Fibroblast of skin of left biceps (primary cell): ENCODE measurements at places on chromosomes 16 and 17.

GRCh38 chr17:6147042-6147441, 76.9 kb downstream of the WSCD1 start:
- DNase-seq, result no peak

DNA sequence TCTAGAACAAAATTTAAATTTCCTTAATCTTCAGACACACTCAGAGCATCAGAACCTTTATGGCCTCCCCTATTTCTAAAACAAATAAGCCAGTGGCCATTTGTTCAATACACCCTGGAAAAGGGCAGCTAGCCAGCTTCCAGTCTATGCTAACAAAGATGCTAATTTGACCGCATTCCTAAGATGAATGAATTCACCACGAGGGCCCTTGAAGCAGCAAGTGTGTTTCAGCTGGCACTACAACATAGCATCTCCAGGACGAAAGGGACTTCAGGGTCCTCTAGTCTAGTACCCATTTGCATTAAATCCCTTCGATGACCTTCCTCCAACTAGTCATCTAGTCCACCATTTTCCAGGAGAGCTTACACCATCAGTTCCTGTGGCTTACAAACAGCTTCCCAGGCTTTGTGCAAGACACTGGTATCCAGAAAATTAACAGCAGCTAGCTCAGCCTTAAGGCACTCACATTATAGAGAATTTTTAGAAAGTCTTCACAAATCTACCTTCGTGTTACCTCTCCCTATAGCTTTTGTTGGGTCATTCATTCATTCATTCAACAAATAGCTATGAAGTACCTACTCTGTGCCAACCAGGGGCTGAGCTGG, 10.9 kb downstream of the KRT37 start:
- DNase-seq, result no peak

GRCh38 chr17:70345061-70345460, 175.7 kb downstream of the KCNJ2 start:
- no peak for DNase-seq

DNA sequence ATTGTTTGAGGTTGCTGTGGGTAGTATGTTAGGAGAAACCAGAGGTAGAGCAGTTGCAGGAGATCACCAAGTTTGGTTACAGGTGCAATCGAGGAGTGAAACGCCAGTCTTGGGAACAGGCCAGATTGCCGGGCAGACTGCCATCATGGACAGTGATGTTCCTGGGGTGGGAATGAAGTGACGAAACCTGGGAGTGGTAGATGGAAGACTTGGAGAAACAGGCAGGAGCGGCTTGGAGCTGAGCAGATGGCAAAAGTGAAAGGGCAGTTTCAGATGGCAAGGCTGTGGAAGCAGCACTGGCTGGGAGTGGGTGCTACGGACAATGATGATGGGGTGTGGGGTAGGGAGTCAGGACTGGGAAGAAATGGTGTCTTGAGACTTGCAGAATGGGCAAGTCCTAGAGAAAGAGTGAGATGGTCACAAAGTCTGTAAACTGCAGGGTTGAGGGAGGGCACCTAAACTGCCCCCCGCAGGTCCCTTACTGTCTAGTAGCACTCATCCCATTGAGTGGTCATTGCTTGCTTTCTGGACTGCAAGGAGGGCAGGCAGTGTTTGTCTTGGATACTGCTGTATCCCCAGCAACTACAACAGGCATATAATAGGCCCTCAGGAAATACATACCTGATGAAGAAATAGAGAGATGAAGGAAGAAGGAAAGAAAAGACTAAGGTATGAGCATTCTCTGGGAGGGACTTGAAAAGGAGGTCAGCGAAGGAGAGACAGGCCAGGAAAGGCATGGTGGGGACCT, 29.5 kb upstream of the ULK2 start:
- DNase-seq, result no peak

GRCh38 chr17:9880582-9880999, 24.5 kb downstream of the RCVRN start:
- DNase-seq, result no peak

- DNase-seq, result peak; percentile 96
Measured at GRCh38 chr17:9658593-9659211, 13.4 kb downstream of the USP43 start.

DNA sequence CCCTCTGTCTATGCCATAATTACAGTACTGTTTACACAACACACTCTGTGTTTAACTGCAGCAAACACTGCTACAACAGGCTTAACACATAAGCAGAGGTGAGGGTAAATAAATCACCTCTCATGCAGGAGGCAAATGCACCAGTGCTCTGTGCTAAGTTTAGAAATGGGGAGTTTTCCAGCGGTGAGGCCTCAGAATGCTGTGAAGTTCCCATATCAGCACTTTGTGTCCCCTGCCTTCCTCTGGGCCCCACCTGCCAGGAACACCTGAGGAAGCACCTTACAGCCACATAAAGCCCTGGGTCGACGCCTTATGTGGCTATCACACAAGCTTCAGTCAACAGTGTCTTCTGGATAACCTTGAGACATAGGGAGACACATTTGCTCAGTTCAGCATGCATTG, 304.5 kb downstream of the HAPSTR1 start:
- no peak for DNase-seq
